Cerebellum (tissue), 4 donors: ENCODE measurements at places on chromosomes 5 and 9. TPM values are rescaled to one million over a fixed set of nuclear protein-coding genes. Genes with fewer than 3 reads are reported as not detected.

The CCDC192 gene
- not detected for total RNA-seq

The POU5F2 gene
- total RNA-seq: 8.7 TPM

The ZFP2 gene
- total RNA-seq: 6.4 TPM

The PCDHA9 gene
- total RNA-seq: 22.7 TPM

The ANXA2R gene
- 2.9 TPM for total RNA-seq

The NUTM2G gene
- total RNA-seq: not detected

The FGF10 gene
- 3.7 TPM for total RNA-seq

The PIP5K1B gene
- 20.2 TPM for total RNA-seq
